ENCODE measurements at places on chromosomes 16 and 17.

DNA sequence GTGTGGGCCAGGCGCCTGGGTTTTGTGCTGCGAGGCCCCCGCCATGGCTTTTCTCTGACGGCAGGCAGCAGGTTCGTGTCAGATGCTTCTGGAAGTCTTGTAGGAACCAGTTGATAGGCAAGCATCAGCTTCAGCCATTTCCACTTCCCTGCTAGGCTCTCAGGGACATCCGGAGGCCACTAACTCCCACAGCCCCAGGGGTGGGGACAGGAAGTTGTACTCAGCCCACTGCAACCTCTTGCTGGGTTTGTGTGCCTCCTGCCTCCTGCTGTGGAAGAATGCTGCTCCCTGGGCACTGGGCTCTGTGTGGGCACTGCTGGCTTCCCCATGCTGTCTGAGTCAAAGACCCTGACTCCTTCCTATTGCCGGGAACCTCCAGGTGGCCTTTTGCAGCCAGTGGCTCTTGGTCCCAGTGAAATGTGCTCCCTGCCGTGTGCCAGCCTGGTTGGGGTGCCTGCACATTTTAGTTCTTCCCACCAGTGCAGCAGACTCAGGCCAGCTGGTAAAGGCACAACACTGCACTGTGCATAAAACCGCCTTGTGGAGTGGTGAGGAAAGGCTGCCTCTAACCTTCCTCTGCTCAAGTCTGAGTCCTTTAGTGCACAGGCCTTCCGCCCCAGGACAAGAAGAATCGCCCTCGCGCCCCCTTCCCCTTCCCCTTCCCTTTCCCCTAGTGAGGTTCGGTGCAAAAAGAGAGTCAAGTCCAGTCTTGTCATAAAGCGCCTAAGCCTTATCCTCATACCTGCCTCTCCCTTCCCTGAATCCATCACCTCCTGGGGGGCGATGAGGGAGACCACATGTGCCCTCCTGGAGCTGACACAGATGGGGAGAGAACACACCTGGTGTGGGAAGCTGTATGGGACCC is 16.6 kb downstream of the LDHD start:
- DNase-seq = peak; percentile 37

DNA sequence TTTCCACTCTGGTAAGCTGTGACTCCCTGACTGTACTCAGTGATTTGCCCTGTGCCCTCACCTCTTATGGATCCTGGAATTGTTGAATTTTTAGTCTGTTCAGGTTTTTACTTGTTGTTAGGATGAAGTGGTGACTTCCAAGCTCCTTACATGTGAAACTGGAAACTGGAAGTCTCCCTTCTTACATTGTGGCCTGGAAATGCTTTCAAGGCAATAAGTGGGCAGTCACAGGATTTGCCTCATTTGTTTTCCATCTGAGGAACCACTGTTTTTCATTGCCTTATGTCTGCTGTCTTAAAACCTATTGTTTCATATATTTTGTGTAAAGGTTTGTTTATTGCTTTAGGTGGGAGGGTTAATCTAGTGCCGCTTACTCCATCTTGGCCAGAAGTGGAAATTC is 155.8 kb downstream of the CYB561 start:
- no peak for DNase-seq

DNA sequence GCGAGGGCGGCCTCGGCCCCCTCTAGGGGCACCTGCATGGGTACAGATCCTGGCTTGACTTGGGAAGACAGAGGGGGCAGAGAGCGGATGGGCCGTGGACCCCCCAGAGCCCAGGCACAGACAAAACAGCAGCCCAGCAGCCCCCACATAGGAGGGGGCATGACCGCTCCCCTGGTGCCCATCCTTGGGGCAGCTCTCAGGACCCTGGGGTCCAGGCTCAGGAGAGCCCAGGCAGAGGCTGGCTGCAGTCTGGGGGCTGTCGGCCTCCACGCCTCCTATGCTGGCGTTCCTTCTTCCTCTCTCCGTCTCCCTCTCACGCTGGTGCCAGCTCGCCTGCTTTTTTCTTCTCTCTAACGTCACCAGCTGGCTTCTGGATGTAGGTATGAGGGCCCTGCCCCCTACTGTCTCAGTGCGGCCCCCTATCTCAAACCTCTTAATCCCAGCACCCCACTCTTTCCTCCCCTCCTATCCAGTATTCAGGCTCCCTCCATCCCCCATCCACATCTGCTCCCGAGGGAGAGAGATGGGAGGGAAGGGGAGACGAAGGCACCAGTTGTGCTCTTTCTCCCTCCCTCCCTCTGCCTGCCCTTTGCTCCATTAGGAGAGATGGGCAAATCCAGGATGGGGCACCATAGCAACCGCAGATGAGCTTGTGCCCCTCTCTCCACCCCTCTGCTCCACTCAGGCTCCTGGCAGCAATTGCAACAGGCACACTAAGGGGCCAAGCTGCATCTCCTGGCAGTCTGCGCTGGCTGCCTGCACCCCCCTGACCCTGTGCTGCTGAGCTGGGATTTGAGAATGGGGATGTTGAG is at the start of gene GPR179:
GPR179 (minus strand) TSS at position 349 of the 812 bp plus-strand sequence; CDS start at position 182, 167 bp downstream.
- no peak for DNase-seq

GRCh38 chr17:76469991-76470739 is 2.8 kb downstream of the AANAT start:
- DNase-seq = no peak
